ENCODE measurements at places on chromosomes 1 and 21.

GRCh38 chr1:48677306-48678287, 99.1 kb downstream of the BEND5 start:
- peak; percentile 37 for DNase-seq

DNA sequence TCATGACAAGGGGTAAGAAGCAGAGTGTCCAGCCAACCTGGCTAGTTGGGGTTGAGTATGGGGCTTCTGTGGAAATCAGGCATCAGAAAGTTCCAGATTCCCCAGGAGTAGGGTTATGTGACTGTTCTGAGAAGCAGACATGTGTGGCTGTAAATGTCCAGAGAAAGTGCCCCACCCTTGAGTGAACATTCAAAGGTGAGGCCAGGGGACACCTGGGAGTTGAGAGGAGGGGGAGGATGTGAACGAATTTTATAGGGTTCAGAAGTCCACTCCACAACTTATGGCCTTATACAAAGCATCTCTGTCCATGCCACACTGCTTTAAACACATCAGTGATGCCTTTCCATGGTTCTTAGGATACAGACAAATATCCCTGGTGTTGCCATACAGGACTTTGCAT, 133.3 kb downstream of the IGSF21 start:
- DNase-seq, result no peak

DNA sequence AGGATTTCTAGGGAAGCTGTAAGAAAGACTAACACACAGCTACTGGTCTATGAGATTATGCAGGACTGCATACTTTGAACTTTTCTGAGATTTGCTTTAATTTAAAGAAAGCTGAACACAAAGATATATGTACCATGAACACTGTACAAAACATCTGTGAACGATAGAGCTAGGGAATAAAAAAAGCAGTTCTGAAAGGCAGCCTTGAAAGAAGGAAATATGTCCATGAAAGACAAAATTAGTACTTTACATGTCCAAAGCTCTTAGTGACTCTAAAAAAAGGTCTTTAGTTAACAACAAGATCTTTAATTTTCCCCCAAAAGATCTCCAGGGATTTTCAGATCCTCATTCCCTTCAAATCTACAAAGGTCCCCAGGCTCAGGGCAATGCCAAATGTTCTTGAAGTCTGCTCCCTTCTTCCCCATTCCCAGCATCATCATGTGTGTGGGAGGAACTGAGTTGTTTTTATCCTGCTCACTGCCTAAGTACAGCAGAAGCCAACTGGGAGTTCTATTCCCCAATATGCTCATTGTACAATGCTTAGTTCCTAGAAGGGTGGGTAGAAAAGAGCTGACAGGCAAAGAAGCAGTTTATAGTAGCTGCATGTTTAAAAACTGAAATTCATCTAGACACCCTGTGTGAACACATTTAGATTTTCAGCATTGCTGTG, 60.1 kb upstream of the PTCH2 start:
- DNase-seq, result no peak

GRCh38 chr1:117596023-117596720, 9.7 kb upstream of the TENT5C start:
- no peak for DNase-seq

GRCh38 chr1:14739082-14739832, 140.8 kb downstream of the KAZN start:
- no peak for DNase-seq

GRCh38 chr1:209766051-209766450, 10.2 kb downstream of the TRAF3IP3 start:
- no peak for DNase-seq

DNA sequence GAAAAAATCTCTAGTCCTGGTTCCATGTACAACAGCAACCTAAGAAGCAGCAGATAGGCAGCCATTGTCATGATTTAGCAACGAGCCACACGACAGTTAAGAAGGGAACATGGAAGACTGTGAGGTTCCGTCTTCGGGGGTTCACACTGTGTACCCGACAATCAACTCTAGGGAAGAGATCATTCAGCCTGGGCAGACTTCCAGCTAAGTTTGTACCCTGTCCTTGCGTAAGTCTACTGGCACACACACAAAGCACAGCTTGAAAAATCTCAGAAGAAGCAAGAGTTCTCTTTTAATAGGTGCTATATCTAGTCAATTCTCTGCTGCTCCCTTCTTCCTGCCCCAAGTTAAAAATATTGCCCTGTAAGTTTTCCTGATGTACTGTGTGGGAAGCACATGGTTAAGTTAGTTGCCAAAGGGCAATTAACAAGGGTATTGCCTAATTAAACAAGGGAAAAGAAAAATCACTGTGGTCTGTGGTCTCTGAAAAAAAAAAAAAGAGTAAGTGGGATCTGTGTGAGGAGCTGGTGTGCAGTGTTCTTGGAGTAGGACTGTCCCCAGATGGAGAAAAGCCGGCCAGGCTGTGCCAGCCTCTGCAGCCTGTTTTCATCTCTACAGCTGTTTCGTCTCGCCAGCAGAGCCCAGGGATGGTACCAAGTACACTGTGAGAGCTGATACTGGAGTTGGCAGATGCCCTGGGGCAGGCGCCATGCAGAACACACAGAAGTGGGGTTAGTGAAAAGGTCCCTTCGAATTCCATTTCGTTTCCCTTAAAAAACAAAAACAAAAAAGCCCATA, 6.4 kb upstream of the MYBPHL start:
- no peak for DNase-seq

GRCh38 chr1:169894424-169895145, 889 bp upstream of the SCYL3 start:
- DNase-seq, result no peak

GRCh38 chr1:7333094-7333493, 438.0 kb upstream of the VAMP3 start:
- no peak for DNase-seq

- DNase-seq, result no peak
Observed at GRCh38 chr1:12320486-12320885, 90.7 kb downstream of the VPS13D start.

DNA sequence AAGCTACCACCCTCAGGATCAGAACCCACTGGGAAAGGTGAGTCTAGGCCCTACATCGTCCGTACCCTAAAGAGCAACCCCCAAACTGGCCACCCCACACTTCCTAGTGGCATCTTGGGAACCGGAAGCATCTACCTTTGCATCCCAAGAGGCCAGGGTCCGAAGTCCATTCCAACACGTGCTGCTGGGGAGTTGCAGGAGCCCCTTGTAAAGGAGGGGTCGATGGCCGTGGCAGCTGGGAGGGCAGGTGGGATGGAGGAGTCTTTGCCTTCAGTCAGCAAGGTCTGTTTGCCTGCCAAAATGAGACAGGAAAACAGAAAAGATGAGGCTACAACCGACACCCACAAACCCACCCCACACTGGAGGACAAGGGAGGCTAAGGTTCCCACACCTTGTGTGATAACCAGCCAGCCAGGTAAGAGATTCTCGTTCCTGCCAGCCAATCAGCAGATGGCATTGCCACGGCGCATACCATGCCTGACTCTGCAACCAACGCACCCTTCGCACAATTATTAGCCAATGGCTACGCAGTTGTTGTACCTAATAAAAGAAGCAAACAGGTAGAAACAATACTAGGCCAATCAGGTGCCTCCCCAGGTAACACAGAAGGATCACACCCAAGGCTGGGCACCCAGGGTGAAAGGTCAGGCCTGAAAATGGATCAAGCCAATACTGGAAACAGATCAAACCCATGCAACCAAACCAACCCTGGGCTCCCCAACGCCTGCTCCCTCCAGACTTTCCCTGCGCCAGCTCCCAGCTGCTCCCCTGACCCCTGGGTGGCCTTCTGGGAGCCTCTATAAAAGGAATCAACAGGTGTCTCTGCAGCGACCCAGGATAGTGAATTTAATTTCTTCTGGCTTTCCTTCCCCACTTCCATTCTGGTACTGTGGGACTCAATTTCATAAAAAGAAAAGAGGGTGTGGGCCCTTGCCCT, 35.6 kb downstream of the CASZ1 start:
- DNase-seq, result no peak

- no peak for DNase-seq
Observed at GRCh38 chr1:15640667-15641066, 23.4 kb downstream of the DDI2 start.

- DNase-seq, result no peak
Observed at GRCh38 chr1:48251821-48252220, 29.3 kb downstream of the SLC5A9 start.

DNA sequence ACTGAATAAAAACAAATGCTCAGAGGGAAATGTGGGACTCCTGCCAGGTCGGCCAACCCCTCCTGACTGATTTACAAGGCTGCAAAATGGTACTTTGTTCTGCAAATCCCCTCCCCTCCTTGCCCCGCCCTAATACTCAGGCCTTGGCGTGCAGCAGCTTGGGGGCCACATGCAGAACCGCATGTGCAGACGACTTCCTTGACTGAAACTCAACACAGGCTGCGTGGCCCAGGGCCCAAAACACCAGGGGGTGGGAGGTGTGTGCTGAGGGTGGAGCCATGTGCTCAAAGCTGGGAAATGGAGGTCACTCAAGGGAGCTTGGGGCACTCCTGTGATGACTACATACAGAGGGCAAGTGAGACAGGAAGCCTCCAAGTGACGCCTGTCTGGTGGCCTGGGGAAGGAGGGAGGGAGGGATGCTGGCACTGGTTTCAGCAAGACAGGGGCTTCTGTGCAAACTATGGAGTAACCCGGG, 87.2 kb downstream of the MRPL37 start:
- DNase-seq, result no peak

DNA sequence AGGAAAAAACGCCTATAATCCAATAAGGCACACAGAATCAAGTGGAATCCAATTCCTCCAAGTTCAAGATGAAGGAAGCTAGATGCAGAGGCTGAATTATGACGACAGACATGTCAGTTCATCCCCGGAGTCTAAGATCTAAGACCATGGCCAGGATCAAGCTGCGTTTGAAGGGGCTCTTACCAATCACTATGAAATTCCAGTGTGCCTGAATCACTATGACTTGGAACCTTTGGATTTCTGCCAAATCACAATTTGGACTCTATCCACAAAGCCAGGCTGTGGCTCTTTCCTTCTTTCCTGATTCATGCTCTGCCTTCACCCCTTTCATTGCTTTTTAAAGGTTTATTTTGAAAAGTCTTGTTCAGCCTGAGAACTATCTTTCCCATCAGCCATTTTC, 17.1 kb downstream of the OLIG2 start:
- DNase-seq, result peak; percentile 50

- DNase-seq, result no peak
Observed at GRCh38 chr1:143661418-143662101, 310.2 kb downstream of the FAM72C start.

DNA sequence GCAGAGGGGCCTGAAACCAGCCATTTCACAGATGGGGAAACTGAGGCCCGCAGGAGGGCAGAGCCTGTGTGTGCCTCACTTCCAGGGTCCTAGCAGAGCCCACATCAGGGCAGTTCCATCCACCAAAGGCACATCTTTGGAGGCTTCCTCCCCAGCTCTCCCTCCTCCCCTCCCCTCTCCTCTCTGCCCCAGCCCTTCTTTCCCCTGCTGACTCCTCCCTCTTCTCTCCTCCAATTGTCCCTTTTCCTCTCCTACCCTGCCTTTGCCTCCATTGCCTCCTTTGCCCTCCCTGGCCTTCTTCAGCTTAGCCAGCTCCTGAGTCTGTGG, 56.6 kb downstream of the TMEM53 start:
- no peak for DNase-seq

DNA sequence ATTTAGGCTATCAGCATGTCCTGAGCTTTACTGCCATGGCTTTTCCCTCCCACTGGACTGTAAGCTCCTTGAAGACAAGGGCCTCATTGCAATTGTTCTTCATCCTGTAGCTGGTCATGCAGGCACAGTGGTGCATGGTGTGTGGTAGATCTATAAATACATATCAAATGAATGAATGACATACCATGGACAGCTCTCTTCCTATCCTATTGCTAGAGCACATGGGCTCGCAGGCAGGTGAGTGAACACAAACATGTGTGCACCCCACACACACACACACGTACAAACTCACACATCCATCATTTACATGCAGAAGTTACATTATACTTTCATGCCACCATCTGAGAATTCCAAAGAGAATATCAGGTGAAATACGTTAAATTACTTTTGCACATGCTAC, 172.9 kb upstream of the RUNX1 start:
- DNase-seq, result no peak

DNA sequence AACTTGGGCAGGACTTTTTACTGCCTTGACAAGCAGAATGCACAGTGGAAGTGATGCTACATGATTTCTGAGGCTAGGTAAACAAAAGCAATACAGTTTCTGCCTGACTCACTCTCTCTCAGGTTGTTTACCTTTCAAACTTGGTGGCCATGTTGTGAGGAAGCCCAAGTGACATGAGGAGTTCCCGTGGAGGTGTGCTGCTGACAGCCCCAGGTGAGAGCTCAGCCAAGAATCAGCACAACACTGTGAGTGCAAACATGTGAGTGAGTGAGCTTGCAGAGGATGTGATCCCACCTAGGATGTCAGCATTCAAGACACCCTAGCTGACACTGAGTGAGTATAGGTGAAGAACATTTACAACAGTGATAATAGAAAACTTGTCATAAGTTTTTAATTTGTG, 71.1 kb upstream of the IFNAR2 start:
- no peak for DNase-seq

All from HCT116 (cell line).